ENCODE measurements at places on chromosomes 2 and 18. TPM values are rescaled to one million over a fixed set of nuclear protein-coding genes. Genes with fewer than 3 reads are reported as not detected.

DNA sequence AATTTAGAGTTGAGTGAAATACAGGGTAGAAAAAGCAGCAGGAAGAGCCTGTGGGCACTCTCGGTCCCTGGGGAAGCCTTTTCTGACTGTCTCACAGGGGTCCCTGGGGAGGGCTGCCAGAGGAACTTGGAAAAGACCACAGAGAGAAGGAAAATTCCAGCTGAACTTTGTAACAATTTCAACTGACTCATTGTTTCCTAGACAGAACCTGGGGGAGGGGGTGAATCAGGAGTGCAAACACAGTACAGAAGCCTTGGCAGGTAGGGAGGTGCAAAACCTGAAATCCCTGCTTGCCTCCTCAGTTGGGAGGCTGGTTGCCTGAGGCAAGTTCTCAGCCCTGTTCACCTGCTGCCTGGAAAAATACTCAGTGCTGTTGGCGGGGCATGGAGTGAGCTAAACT is 106.8 kb downstream of the GRB14 start:
- H3K4me3 ChIP-seq, result no peak overlapping the region
- no peak overlapping the region for H3K27ac ChIP-seq
- no peaks in the 10 kb centered on the region for H3K27me3 ChIP-seq
- no peaks in the 10 kb centered on the region for H3K36me3 ChIP-seq
- DNase-seq, result no peak
- H3K4me1 ChIP-seq, result no peaks in the 10 kb centered on the region

- no peak for DNase-seq
- no peak overlapping the region for H3K4me3 ChIP-seq
- no peaks in the 10 kb centered on the region for H3K27me3 ChIP-seq
- H3K27ac ChIP-seq, result no peak overlapping the region
Measured at GRCh38 chr18:59040770-59041148, 98.9 kb upstream of the SEC11C start.

GRCh38 chr2:62209427-62209991 is 13.6 kb downstream of the B3GNT2 start:
- no peaks in the 10 kb centered on the region for H3K27me3 ChIP-seq
- H3K4me1 ChIP-seq, result peaks cover 60% of the 10 kb centered on the region
- H3K27ac ChIP-seq, result no peak overlapping the region
- peaks cover 6% of the 10 kb centered on the region for H3K36me3 ChIP-seq
- H3K4me3 ChIP-seq, result no peak overlapping the region

GRCh38 chr2:201195331-201195730 is 12.4 kb downstream of the CASP10 start:
- H3K4me1 ChIP-seq, result peaks cover 18% of the 10 kb centered on the region
- H3K27me3 ChIP-seq, result no peaks in the 10 kb centered on the region
- no peak overlapping the region for H3K4me3 ChIP-seq

- no peaks in the 10 kb centered on the region for H3K4me1 ChIP-seq
- H3K27ac ChIP-seq, result no peak overlapping the region
- no peak for DNase-seq
Measured at GRCh38 chr2:4404363-4404762, 701.0 kb downstream of the DCDC2C start.

- H3K4me3 ChIP-seq, result no peak overlapping the region
- H3K36me3 ChIP-seq, result no peaks in the 10 kb centered on the region
- H3K27ac ChIP-seq, result no peak overlapping the region
- H3K4me1 ChIP-seq, result no peaks in the 10 kb centered on the region
Measured at GRCh38 chr18:5097116-5097703, 99.8 kb downstream of the AKAIN1 start.

GRCh38 chr18:51038110-51038509 is 8.1 kb downstream of the SMAD4 start:
- H3K27me3 ChIP-seq, result no peaks in the 10 kb centered on the region
- H3K27ac ChIP-seq, result no peak overlapping the region
- DNase-seq, result no peak
- H3K4me1 ChIP-seq, result peaks cover 6% of the 10 kb centered on the region
- H3K36me3 ChIP-seq, result peaks cover 3% of the 10 kb centered on the region

GRCh38 chr2:71560638-71561011 is 107.3 kb downstream of the DYSF start:
- H3K4me3 ChIP-seq, result no peak overlapping the region
- no peaks in the 10 kb centered on the region for H3K36me3 ChIP-seq
- no peaks in the 10 kb centered on the region for H3K4me1 ChIP-seq
- H3K27me3 ChIP-seq, result no peaks in the 10 kb centered on the region
- no peak overlapping the region for H3K27ac ChIP-seq

DNA sequence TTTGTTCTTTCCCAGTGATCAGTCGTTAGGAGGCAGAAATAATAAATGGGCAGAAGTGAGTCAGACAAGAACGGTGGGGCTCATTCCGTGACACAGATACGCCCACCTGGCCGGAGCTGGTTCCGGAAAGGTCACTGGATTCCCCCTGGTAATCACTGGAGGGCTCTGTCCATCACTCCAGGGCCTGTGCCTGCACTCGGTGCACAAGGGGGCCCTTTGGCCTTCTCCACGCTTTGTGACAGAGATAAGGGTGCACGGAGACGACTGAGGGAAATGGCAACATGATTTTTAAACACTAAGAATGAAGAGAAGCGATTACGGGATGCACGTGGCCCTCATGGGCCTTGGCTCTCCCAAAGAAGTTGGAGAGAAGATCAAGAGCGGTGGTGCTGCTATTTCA is 84.4 kb downstream of the PTGR3 start:
- peaks cover 5% of the 10 kb centered on the region for H3K27me3 ChIP-seq
- peaks cover 9% of the 10 kb centered on the region for H3K4me1 ChIP-seq
- no peak overlapping the region for H3K27ac ChIP-seq
- H3K4me3 ChIP-seq, result no peak overlapping the region

- peaks cover 12% of the 10 kb centered on the region for H3K4me1 ChIP-seq
- no peak overlapping the region for H3K4me3 ChIP-seq
- H3K27me3 ChIP-seq, result peaks cover 11% of the 10 kb centered on the region
- no peaks in the 10 kb centered on the region for H3K36me3 ChIP-seq
Measured at GRCh38 chr18:77000527-77000926, 132.1 kb downstream of the MBP start.

DNA sequence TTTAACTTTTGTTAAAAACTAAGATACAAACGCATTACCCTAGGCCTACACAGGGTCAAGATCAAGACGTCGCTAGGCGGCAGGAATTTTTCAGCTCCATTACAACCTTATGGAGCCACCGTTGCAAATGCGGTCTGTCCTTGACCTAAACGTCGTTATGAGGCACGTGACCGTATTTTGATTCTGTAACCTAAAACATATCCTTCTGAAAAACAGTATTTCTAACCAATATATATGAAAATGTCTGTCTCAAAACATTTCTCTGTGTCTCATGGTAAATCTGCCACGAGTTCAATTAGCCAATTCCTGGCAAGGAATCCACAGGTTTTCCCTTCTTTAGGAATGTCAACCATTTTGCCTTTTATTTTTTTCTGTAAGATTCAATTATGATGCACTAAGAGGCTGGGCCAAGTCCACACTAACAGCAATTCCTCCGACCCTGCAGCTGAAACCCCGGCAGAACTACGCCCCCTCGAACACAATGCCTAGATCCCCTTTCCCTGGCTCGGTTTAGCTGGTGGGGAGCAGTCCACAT is 1.7 kb downstream of the RTN4 start:
- peaks cover 12% of the 10 kb centered on the region for H3K4me1 ChIP-seq
- H3K27ac ChIP-seq, result peak overlapping the region; percentile 98
- H3K36me3 ChIP-seq, result no peaks in the 10 kb centered on the region
- peak overlapping the region; percentile 94 for H3K4me3 ChIP-seq

Gene OR6B2
- total RNA-seq, result not detected

Gene EDAR
- 0.33 TPM for total RNA-seq

Gene ASB18
- total RNA-seq, result not detected

Gene TMEM17
- total RNA-seq, result 1.0 TPM

Measured in thymus (tissue), 14 donors.